Suppressor macrophage treated with lipopolysaccharide for 1 hour (primary cell): ENCODE measurements at places on chromosomes 11 and 22.

DNA sequence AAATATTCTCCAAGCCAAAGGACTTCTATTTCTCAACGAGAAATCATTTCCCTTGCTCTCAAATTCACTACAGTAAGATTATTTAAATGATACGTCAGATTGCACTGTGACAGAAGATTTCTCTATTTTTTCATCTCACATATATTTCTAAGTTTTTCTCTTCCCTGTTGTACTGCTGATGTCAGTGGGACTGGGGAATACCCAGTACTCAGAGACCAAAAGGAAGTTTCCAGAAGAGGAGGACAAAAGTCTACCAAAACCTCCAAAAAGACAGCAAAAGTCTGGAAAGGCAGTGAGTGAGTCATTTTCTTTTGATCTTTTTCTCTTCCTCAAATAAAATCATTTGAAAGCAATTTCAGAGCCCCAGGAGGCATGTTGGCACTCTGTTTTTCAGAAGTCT is 149.8 kb upstream of the PITPNB start:
- peak; percentile 40 for DNase-seq

DNA sequence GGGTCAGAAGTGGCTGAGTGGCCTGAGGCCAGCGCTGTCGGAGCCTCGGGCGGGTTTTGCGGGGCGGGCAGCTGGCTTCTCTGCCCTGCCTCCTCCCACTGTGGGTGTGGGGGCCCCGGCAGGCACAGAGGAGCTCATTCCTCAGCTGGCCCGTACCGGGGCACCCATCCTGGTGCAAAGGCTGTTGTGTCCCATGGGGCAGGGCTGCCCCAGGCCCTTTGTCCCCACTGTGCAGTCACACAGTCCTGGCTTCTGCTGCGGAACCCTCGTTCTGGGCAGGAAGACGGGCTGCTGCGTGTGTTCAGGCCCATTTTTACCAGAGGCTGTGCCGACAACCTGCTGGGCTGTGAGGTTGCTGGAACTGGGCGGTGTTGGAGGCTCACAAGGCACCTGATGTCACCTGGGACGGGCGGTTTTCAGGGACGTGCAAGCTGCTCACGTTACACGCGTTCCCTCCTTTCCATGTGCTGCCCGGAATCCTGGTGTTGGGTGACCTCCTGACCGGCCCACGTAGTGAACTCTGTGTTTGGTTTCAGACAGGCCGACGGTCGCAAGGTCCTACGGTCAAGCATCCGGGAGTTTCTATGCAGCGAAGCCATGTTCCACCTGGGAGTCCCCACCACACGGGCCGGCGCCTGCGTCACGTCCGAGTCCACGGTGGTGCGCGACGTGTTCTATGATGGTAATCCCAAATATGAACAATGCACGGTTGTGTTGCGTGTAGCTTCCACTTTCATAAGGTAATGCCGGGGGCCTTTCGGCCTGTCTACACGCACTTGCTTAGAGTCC is 5.2 kb downstream of the SELENOO start:
- DNase-seq, result no peak

DNA sequence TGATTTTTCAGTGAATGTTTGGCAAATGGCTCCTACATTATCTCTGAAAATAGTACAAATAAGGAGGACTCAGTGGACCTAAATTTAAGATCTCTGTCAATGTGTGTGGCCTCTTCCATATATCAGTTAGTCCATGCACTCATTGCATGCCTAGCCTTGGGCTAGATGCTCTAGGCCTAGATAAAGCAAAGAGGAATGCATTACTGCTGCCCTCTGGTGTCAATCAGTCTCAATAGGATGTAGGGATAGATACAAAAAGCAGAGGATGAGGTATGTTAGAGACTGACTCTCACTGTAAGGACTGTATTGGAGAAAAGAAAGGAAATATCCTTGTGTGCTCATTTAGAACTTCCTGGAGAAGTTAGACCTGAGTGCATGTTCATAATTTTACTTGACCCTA is 42.0 kb downstream of the MS4A2 start:
- DNase-seq, result peak; percentile 62

DNA sequence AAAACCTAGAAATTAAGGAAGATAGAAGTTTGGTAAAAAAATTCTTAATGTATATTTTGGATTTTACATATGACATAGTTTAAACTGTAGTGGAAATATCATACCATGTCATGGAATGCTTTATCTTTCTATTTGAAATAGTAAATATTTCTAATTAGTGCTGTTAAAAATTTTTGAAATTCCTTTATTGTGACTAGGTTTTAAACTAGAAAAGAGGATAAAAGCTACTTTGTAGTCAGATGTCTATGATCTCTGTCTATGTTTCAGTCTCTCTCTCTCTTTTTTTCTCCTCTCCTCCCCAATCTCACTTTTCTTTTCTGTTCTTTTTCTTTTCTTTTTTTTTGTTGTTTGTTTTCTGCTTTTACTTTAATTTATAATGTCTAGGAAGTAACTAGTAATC is 226.2 kb downstream of the TMEM135 start:
- no peak for DNase-seq

DNA sequence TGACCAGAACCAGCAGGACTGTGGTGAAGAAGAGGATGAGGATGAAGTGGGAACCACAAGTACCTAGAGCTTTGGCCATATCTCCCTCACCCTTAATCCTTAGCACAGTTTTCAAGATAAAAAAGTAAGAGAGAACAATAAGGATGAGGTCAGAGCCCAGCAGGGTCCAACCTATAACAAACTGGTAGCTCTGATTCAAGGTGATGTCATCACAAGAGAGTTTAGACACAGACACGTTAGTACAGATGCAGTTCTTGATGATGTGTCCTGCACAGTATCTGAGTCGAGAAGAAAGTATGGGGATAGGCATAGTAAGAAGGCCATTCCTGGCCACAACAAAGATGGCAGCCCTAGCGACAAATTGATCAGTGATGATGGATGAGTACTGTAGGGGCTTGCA is 586 bp downstream of the OR56A5 start:
- no peak for DNase-seq

- no peak for DNase-seq
Measured at GRCh38 chr22:44275631-44275995, 37.1 kb downstream of the SHISAL1 start.

- no peak for DNase-seq
Measured at GRCh38 chr22:29311464-29312217, 3.9 kb downstream of the RASL10A start.

- DNase-seq, result no peak
Measured at GRCh38 chr11:85809863-85810262, 1.1 kb downstream of the SYTL2 start.

DNA sequence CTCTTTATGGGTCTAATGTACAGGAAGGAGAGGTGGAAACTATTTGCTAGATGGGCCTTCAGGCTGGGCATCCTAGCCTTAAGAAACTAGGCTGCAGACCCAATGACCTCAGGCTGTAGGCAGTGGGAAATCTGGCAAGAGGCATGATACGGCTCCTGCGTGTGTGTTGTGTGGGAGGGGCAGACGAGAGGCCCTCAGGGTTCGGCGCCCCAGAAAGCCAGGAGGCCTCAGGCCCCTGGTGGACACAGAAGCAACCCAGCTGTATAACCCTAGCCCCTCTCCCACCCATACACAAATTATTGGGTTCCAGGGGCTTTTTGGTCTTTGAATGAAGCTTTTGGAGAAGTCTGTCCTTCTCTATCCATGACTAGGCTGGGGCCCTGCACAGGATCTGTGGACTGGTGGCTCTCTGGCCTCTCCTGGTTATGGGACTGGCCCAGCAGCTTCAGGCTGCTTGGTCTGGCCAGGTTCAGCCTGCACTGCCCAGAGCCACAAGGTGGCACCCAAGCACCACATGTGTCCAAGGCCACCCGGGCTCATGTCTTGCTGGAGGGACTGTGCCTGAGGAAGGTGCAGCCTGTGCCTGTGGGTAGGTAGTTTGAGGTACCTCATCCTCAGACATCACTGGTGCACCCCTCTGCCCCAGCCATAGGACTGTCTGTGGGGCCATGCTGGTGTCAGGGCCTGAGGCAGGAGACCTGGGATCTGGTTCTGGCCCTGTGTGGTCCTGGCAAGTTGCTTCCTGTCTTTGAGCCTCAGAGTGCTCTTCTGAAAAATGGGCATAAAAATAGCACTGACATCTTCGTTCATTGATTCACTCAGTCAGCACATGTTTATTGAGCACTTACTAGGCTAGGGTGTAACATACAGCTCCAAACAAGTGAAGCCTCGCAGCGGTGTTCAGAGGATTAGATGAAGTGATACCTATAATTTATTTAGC is 87.5 kb downstream of the RRM1 start:
- DNase-seq, result peak; percentile 76

DNA sequence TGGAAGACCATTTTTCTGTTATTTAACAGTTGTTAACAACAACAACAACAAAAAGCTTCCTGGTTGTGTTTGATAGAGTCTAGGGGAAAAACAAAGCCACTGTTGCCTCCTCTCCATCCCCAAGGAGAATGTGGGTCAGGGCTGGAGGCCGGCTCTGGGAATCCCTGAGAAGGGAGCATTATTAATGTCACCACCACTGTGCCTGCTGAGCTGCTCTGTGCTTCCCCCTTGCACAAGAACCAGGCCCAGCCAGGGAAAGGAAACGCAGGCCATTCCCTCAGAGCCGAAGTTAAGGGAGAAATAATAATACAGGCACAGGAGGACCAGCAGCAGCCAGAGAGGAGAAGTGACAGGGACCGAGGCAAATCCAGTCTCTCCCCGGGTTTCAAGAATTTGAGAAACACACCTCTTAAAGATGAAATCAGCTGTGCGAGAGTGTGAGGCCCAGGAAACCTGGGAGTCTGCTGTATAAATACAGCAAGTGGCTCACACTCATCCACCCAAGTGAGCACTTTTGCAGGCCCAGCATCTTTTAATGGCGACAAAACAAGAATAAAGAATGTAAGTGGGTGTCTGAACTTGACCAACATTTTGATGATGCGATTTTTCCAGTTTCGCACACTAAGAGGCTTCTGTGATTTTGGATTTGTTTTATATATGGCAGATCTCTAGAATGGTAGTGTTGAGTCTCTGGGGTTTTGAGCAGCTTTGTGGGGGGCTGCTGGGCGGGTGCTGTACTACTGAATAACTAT is 539.2 kb downstream of the NTM start:
- DNase-seq, result no peak

- DNase-seq, result no peak
Measured at GRCh38 chr11:66338276-66339161, 2.3 kb upstream of the RIN1 start.

DNA sequence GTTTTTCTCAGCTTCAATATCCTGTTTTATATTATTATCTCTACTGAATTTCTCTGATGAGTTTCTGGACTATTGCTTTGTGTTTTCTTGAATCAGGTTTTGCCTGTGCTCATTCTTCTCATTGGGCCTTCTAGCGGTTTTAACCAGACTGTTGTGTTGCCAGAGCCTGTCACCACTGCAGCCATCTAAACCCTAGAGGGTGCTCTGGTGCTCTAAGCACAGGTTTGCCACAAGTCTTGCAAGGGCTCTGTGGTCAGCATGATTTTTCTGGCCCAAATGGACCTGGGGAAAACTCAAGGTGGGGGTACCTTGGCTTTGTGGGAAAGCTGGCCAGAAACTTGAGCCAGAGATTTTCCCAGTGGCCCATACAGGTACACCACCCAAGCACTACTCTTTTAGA is 52.4 kb upstream of the TYR start:
- DNase-seq, result no peak

DNA sequence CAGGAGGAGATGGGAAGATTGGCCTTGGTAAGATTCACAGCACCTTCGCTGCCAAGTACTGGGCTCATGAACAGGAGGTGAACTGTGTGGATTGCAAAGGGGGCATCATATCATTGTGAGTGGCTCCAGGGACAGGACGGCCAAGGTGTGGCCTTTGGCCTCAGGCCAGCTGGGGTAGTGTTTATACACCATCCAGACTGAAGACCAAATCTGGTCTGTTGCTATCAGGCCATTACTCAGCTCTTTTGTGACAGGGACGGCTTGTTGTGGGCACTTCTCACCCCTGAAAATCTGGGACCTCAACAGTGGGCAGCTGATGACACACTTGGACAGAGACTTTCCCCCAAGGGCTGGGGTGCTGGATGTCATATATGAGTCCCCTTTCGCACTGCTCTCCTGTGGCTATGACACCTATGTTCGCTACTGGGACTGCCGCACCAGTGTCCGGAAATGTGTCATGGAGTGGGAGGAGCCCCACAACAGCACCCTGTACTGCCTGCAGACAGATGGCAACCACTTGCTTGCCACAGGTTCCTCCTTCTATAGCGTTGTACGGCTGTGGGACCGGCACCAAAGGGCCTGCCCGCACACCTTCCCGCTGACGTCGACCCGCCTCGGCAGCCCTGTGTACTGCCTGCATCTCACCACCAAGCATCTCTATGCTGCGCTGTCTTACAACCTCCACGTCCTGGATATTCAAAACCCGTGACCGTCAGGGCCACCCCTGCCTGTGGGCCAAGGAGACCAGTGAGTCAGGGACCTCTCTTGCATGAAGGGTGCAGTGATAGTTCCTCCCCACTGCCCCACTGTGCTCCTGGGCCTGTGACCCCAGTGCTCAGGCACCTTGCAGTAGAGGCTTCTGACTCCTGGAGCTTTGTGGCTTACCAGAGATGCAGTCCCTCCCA is 83.6 kb downstream of the BCR start:
- no peak for DNase-seq

- DNase-seq, result peak; percentile 32
Measured at GRCh38 chr11:117837070-117837776, 12.7 kb upstream of the FXYD2 start.

- DNase-seq, result no peak
Measured at GRCh38 chr22:38078046-38078840, 5.7 kb downstream of the SLC16A8 start.

GRCh38 chr11:9607511-9607899 is 34.0 kb downstream of the WEE1 start:
- DNase-seq, result no peak

GRCh38 chr11:27055065-27055682 is 14.6 kb downstream of the BBOX1 start:
- DNase-seq, result no peak

DNA sequence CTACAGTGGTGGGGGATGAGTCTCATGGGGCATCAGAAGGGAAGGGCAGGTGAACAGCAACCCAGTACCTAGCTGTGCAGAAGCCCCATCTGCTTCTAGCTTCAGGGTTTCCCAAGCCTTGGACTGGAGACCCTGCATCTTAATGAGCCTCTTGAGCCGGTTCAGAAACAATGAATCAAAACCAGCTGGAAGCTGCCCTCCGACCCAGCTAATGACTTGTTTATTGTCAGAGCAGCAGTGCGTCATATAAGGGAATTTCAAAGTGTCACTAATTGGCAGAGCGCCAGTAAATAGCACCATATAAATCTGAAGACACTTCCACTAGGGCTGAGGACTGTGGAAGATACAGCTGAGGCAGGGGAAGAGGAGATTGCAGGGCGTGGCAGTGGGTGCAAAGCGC is 57.5 kb downstream of the RPUSD4 start:
- DNase-seq, result no peak

DNA sequence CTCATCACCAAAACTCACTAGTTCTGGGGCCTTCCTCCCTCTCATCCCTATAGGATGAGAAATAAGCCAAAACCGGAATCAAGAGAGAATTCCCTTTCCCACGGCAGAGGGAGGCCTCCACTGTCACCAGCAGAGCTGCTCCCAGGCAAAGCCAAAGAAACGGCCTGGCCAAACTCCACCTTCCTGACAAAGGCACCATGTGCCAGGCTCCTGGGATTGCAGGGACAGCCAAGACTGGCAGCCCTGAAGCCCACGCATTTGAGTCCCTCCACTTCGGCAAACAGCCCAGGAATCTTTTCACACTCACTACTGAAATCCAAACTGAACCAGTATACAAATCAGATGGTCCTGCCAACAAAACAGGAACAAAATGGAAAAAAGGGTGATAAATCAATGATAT is 6.1 kb downstream of the SMCO4 start:
- no peak for DNase-seq

- no peak for DNase-seq
Measured at GRCh38 chr11:64619811-64620380, 28.9 kb downstream of the SLC22A12 start.

GRCh38 chr22:36332623-36333332 is 55.0 kb downstream of the MYH9 start:
- peak; percentile 68 for DNase-seq

- DNase-seq, result peak; percentile 30
Measured at GRCh38 chr11:95652002-95652472, 137.5 kb downstream of the FAM76B start.
